ENCODE measurements at places on chromosomes 3 and 15.

DNA sequence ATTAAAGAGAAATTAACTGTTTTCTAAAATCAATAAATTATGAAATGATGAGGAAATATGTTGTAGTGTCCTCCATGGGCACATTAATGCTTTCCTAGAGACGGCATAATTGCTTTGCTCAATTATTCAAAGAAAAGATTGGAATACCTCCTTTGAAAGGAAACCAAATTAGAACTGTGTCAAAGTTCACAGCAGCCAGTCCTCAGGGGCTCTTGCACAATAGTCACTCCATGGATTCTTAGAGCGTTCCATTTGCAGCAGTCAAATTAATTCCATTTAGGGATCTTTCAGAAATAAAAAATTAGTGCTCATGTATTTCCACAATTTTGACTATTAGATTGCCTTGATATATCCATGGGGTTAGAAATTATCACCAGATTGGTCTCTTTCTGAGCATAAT lies 841.6 kb upstream of the DPPA4 start:
- no peak for DNase-seq

GRCh38 chr3:155286736-155287135 lies 6.7 kb downstream of the STRIT1 start:
- no peak for DNase-seq

DNA sequence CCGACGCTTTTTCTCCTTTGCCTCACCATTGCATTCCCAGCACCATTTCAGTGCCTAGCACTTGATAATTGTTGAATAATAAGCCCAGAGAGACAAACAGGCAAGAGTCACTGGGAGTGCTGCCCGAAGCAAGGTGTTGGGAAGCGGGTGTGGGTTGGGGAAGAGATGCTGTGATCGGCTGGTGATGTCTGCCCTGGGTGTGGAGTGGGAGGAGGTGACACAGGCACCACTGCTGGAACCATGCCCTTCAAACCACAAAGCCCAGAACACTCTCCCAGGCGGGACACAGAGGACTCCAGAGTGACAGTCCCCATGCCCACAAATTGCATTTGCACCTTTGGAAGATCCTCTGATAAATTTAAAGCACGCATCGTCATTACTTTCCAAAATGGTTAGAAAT lies 148.2 kb downstream of the CHSY1 start:
- DNase-seq: no peak

GRCh38 chr3:138398791-138399575 lies 35.4 kb upstream of the ESYT3 start:
- no peak for DNase-seq

All from activated T-cell treated with anti-CD3 and anti-CD28 coated beads, Interleukin-2, amount 50 U/mL, for 1 hour (primary cell).